NCI-H1417 (cell line): ENCODE measurements at places on chromosomes 5 and 9.
A peak's percentile ranks its signal among the peaks of the same experiment; 100 is the strongest.

DNA sequence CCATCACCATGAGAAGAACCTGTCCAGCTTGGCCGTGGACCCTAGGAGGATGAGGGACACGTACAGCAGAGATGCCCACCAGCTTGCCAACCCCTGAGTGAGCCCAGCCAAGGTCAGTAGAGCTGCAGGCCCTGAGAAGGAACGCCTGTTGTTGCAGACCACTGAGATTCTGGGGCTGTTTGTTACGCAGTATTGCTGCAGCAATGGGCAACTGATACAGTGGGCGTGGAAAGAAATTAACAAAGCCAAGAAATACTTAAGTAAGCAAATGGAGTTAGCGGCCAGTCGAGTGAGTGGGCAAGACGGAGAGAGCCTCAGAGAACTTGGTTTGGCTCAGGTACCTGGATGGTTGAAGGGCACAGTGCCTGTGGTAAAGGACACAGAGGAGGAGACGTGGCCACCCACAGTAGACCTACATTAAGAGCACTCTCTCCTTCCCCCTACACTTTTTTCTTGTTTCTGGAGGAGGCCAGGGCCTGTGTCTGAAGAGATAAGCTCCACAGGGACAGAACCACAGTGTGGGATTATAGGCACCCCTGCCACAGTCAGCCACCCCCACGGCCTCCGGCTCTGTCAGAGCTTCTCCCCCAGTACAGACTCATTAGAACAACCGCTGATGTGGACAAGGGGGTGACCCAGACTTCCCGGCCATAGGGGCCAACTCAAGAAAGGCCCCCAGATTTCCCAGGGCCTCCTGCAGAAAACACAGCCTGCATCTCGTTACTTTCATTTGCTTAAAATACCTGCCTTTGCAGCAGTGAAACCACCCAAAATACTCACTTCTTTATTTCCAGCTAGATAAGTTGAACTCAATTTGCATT is 40.1 kb upstream of the GRHPR start:
- no peak for DNase-seq

DNA sequence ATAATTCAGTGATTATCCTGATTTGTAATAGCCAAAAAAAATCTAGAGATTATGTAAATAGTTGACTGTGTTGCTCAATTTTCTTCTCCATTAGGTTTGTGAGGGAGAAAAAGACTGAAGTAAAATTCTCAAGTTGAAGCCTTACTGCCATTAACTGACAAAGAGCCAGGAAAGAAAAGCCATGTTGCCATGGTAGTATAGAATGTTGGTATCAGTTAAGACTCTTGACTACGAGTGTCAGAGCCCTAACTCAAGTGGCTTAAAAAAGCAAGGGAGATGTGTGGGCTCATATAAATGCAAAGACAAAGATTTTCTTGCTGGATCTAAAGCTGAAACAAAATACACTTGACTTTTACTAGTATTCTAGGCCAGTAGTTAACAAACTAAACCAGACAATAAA is 571.7 kb downstream of the KCTD16 start:
- no peak for DNase-seq

GRCh38 chr5:99441235-99441634 is 512.4 kb upstream of the CHD1 start:
- no peak for DNase-seq

DNA sequence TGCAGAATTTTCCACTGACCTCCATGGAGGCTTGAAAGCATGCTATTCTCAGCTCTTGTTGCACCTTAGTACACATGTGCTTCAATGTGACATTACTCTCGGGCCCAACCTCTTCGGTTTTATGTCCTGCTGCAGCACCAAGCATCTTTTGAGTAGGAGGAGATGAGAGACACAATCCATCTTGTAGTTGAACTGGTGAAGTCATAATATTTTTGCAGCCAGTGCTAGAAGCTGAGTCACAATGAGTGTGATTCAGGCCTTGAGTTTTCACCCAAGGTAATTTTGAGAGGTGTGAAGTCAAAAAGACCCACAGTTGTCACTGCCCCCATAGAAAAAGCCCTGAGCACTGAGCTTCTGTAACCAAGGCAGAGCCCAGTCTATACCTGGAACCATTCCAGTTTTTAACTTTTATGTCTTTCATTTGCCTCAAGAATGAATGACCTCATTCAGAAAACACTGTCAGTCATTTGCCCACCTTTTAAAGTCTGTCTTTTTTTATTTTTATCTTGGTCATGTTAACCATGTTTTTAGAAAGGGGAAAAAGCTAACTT is 117.7 kb downstream of the ZNF462 start:
- no peak for DNase-seq

DNA sequence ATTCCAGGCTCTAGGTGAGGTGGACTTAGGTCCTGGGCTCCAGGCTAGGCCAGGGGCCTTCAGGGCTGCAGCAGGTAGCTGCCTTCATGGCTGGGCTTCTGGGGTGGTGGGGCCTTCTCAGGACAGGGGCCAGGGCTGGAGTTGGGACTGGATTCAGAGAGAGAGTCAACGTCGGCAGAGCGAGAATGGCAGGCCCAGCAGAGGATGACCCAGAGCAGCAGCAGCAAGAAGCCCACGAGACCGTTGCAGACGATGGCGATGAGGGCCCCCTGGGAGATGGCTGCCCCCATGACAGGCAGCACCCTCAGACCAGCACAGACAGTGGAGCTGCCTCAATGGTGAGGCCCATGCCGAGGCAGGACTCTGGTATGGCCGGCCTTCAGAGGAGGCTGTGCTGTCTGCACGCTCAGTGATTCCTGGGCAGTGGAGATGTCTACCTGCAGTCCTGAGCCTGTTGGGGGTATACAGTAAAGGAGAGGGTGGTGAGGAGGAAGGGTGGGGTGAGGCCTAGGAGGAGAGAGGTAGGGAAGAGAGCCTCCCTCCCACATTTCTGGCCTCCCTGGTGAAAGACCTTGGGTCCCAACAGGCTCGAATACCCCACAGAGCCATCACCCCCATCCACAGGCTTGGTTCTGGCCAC is 1.3 kb downstream of the ENHO start:
- no peak for DNase-seq

DNA sequence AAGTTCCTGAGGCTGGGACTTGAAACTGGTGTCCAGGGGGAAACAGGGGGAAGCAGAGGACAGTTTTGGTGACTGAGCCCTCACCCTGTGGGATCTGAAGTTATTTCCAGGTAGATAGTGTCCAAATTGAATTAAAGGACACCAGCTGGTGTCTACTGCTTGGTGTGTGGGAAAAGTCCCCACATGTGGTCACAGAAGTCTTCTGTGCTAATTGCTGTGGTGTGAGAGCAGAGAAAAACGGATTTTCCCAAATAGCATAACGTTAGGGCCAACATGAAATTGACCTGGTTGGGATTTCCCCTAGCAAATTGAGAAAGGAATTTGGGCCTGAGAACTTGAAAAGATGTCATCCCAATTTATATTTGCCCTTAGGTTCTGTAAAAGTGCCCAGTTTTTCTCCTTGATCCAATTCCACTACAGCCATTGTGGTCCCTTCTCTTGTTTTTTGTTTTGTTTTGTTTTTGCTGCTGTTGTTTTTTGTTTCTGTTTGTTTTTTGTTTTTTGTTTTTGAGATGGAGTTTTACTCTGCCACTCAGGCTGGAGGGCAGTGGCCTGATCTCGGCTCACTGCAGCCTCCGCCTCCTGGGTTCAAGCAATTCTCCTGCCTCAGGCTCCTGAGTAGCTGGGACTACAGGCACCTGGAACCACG is 5.6 kb upstream of the STARD4 start:
- no peak for DNase-seq

- DNase-seq = peak; percentile 59
Observed at GRCh38 chr5:177426566-177427210, at the start of gene GRK6. TSS of gene GRK6 (plus strand) at chr5:177426676. CDS start at chr5:177426846, 170 bp downstream.

GRCh38 chr9:17045381-17045940 is 89.4 kb upstream of the CNTLN start:
- DNase-seq = no peak

DNA sequence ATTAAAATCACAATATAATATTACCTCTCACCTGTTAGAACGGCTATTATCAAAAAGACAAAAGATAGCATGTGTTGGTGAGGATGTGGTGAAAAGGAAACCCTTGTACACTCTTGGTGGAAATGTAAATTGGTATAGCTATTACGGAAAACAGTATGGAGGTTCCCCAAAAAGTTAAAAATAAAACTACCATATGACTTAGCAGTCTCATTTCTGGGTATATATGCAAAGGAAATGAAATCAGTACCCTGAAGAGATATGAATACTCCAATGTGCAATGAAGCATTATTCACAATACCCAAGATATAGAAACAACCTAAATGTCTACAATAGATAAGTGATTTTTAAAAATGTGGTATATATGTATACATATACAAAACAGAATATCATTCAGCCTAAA is 199.9 kb downstream of the SNX18 start:
- no peak for DNase-seq
